Choroid plexus epithelial cell (primary cell): ENCODE measurements at places on chromosomes 2 and 18.

DNA sequence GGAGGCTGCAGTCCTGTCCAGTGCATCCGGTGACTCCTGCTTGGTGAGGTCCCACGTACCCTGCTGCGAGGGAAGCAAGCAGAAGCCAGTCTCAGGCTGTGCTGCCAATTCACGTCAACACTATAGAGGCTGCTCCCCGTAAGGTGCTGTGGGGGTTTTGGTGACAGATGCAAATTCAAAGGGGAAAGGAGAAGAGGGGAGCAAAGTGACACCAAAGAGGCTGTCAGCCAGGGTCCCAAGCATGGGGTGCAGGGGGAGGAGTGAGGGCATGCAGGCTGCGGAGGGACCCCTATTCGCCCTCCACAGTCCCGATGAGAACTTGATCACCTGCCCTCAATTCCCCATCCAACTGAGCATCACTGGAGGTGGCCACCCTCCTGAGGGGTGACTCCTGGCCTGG is 179.4 kb upstream of the HS6ST1 start:
- no peak for DNase-seq

DNA sequence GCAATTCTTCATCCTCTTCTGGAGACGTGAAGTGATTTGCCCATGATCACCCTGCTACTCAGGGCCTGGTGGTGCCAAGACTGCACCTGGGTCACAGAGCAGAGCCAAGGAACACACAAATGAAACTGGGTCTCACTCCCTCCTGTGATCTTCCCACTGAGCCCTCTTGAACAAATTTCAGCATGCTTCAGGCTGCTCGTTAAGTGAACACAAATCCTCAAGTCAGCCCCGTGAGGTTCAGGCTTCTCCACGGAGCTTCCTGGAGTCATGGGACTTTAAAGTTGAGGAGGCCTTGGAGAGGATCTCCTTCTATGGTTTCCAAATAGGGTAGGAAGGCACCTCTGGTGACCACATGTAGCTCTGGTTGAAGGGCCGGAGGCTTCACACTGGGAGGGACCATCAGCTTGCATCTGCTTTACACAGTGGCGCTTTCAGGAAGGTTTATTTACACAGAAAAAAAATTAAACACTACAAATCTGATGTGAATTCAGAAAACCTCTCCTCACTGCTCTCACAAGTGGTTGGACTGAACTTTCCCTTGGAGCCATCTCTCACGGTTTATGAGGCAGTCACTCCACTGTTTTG is 255.4 kb downstream of the LOXHD1 start:
- peak; percentile 37 for DNase-seq

DNA sequence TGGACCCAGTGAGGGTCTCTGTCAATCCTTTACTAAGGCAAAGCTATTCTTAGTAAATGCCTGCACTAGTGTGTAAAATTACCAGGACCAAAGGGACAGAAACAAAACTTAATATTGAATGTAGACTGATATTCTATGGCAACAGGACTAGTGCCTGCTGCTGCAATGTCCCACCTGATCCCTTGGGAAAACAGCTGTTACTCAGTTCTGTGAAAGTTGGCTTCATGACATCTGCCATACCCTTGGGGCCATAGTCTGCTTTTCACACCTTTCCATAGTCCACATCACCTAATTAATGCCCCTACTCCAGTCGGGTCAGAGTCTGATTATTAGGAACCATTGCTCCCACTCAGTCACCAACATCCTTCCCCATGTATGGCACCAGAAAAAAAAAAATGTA is 14.5 kb downstream of the DNAJC27 start:
- DNase-seq, result no peak

- peak; percentile 72 for DNase-seq
Measured at GRCh38 chr18:12236934-12237832, 17.0 kb upstream of the CIDEA start.

- peak; percentile 53 for DNase-seq
Measured at GRCh38 chr2:10911291-10912075, at the start of gene KCNF1. Gene KCNF1, plus strand, starts transcription at chr2:10911934. Its CDS starts 493 bp downstream, at chr2:10912427.

DNA sequence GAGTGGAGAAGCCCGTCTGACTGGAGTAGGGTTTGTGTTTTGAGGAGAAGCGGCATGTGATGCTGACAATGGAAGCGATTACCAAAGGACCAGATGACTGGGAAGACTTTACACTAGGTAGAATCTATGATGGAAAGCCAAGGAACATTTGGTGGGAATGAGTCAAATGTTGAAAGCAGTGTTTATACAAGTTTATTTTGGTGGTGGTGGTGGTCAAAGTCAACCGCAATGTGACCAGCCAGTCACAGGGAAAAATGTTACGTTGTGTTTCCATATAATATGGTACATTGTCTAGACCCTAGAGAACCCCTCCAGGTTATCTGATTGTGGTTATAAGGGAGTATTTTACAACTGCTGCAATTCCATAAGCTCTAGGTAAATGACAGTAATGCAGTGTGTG is 216.8 kb downstream of the PID1 start:
- DNase-seq, result no peak

DNA sequence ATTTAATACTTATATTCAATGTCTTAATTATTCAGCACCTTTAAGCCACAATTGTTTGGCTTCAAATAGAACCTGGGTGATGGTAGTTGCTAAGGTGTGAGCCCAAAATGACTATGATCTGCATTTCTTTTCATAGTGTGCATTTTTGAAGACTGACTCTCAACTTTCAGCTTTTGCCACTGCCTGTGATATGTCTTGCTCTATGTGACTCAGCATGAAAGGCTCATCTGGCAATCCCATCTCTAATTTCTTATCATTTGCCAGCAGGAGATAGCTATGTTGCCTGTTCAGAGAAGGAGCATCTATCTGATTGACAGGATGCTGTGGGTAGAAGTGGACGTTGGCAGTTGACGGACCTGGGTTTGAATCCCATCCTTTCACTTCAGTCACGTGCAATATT is 34.5 kb upstream of the CCDC93 start:
- DNase-seq, result no peak

GRCh38 chr2:22912398-22912797 is 472.6 kb upstream of the KLHL29 start:
- no peak for DNase-seq

- no peak for DNase-seq
Measured at GRCh38 chr18:30404422-30404821, 638.1 kb downstream of the DSC3 start.

GRCh38 chr2:96891591-96892333 is 21.9 kb upstream of the SEMA4C start:
- peak; percentile 62 for DNase-seq

GRCh38 chr18:79337184-79337583 is 58.5 kb upstream of the NFATC1 start:
- DNase-seq, result no peak

- DNase-seq, result no peak
Measured at GRCh38 chr2:134671513-134671912, 47.3 kb downstream of the TMEM163 start.

- peak; percentile 24 for DNase-seq
Measured at GRCh38 chr2:71347517-71347916, 15.9 kb downstream of the ZNF638 start.

DNA sequence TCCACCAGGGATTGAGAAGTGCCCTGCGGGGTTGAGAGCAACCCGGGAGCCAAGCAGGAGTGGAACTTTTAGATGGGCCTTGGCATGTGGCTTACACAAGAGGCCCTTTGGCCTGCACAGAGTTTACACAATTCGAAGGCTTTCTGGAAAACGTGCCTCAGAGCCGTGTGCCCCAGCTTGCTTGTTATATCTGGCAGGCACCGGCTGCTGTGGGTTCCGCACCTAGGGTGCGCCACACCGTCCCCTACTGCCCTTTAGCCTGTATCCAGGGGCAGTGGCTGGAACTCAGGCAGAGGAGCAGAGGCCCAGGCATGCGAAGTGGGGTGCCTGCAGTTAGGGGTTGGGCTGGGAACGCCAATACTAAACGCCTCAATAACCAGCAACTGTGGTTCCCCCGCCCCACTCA is 32.9 kb upstream of the EDAR start:
- no peak for DNase-seq

- DNase-seq, result no peak
Measured at GRCh38 chr2:124034265-124034664, 9.2 kb downstream of the CNTNAP5 start.

GRCh38 chr18:24063121-24063731 is 48.7 kb downstream of the TTC39C start:
- DNase-seq, result peak; percentile 69
